ENCODE measurements at places on chromosomes 7 and 10.

DNA sequence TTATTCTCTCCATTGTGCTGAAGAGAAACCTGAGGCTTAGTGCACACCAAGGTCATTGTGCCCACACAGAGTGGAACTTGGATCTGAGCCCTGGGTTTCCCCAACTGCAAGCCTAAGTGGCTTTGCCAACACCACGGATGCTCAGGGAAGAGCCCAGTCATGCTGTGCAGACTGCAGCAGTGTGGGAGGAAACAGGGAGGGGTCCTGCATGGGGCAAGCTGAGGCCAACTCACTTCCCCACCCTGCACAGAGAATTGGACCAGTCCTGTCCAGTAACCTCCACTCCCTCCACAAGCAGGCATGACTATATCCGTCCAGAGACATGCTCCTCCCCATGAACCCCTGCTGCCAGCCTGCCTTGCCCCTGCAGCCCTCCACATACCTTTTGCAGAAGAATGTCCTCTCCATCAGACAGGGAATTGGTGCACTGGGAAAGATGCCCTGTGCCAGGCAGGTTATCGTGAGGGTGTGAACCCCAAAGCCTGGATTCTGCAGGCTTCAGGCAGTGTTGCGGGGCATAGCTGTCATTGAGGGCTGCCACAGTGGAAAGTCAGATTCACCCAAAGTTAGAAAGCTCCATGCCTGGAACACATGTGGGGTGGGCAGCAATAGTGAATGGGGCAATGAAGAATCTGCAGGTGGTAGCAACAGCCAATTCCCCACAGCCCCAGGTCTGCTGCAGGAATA is 44.9 kb downstream of the DRGX start:
- DNase-seq, result no peak

DNA sequence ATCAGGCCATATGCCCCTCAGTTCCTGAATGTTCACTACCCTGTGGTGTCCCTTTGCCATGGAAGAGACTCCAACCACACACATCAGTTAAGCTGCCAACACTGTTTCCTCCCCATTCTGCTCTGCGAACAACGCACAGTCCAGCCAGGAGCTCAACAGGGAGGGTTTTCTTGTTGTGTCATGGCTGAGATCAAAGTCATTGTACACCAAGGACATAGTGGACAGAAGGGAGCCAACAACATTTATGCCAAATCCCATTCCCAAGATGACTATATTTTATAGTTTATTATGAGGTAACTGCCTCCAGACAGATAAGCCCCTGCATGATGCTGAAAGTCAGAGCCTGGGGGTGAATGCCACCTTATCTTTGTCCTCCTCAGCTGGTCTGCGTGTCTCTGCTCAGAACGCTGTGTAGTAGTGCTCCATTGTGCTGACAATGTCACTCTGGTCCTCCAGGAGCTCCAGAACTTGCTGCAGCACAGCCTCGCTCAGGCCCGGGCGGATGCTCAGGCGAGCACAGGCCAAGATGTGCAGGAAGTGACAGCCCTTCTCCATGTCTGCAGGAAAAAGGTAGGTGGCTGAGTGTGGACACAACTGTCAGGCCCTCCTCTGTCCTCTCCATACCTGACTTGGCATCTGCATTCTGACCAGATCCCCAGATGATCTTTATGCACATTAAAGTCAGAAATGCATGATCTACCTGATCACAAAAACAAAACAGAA is 27.1 kb upstream of the SH3PXD2A start:
- no peak for DNase-seq

GRCh38 chr10:71396711-71397295 is at the start of gene CDH23:
TSS of gene CDH23 (plus strand) at chr10:71396920. CDS start at chr10:71439832, 42,912 bp downstream.
- DNase-seq, result peak; percentile 24

GRCh38 chr7:81285142-81285871 is 366.5 kb upstream of the SEMA3C start:
- DNase-seq, result no peak

- DNase-seq, result no peak
Observed at GRCh38 chr7:27203964-27204594, 4.2 kb upstream of the HOXA13 start.

DNA sequence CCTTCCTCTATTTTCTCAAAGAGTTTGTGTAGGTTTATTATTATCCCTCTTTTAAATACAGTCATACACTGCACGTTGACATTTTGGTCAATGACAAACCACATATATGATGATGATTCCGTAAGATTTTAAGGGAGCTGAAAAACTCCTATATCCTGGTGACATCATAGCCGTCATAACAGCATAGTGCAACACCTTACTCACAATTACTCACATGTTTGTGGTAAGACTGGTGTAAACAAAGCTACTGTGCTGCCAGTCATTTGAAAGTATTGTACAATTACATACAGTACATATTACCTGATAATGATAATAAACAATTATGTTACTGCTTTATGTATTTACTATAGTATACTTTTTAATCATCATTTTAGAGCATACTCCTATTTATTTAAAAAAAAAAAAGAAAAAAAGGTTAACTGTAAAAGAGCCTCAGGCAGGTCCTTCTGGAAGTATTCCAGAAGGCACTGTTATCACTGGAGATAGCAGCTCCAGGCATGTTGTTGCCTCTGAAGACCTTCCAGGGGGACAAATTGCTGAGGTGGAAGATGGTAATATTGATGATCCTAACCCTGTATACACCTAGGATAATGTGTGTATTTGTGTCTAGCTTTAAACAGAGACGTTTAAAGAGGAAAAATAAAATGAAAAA is 123.3 kb upstream of the CDK1 start:
- no peak for DNase-seq

DNA sequence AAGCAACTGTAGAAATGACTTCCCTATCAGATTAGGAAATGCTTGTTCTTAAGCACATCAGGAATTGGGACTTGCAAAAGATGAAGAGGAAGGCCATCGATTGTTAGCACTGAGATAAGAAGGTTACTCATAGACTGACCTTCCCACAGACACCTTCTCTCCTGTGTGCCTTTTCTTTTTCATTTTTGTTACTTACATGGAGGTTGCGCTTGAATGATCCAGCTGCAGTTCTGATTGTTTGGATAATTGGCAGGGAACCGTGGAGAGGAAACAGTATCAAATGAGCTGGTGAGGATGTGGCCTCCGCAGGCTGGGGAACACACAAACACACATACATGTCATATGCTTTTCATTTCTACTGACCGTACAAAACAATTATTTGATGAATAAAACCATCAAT is 134.9 kb upstream of the RSU1 start:
- DNase-seq, result no peak

DNA sequence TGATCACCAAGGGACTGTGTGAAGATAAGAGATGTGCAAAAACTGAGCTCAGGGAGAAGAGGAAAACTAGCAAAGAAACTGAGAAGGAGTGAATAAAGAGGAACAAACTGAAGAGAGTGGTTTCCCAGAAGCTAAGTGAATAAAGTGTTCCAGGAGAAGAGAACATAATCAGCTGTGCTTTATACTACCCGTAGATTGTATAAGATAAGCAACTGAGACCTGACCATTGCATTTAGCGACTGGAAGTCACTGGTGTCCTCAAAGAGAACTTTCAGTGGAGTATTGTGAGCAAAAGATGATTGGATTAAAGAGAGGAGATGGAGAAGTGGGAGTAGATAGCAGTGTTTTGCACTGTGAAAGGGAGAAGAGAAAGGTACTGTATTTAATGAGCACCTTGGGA is 14.6 kb downstream of the PHTF2 start:
- DNase-seq, result no peak

- no peak for DNase-seq
Observed at GRCh38 chr7:111855842-111856227, 293.5 kb upstream of the IMMP2L start.

GRCh38 chr10:25522946-25523608 is 348.3 kb downstream of the GPR158 start:
- no peak for DNase-seq

DNA sequence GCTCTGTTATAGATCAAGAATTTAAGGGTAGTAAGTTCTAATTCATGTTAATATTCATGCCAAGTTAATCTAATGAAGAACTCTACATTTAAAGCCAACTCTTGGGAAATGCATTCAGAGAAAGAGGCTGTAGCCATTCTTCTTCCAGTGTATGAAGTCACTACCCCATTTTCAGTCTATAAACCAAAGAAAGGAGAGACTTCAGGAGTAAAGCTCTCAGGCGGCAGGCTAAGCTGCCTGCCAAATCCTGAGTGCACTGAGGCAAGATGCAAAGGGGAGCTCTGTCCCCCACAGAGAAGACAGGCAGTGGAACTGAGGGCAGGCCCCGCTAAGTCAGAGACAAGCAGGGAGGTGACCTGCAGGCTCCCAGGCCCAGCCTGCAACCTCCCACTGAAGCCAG is 41.5 kb downstream of the SLIT1 start:
- DNase-seq, result no peak

DNA sequence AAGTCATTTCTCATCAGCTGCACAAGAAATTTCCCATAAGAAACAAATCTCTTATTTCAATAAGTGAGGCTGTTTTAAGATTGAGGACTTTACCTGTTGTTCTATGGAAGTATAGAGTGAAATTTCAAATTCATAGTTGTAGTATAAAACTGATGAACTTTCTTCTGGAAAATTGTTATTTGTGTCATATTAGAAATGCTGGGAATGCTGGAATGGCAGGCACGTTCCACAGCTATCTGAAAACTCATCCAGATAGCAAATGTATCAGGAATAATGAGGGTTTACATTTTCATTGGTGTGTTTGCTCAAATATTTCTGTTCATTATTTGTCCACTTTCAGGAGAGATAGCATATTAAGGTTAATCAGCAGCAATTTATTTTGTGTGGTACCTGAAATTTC is 40.8 kb downstream of the CPED1 start:
- DNase-seq, result no peak

GRCh38 chr7:105876964-105877601 is 684 bp upstream of the ATXN7L1 start:
- no peak for DNase-seq

DNA sequence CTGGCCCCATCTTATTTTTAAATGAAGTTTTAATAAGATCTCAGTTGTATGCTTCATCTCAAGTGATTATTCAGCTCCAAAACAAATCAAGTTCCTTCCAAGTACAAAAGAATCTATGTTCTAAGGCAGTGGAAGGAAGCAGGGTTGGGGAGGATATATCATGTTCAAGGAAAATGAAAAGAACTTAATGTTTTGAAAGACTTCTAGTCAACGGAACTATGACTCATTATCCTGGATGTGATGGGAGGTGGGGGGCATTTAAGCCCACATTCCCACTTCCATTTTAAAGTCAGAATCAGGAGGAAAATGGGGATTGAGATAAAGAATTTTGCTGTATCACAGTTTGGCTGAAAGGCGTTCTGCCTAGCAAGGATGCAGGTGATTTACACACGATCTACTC is 59.4 kb downstream of the FANK1 start:
- DNase-seq, result no peak

- DNase-seq, result no peak
Observed at GRCh38 chr7:124679586-124680225, 85.9 kb downstream of the GPR37 start.

GRCh38 chr10:110802551-110803238 is 69.0 kb upstream of the PDCD4 start:
- no peak for DNase-seq

DNA sequence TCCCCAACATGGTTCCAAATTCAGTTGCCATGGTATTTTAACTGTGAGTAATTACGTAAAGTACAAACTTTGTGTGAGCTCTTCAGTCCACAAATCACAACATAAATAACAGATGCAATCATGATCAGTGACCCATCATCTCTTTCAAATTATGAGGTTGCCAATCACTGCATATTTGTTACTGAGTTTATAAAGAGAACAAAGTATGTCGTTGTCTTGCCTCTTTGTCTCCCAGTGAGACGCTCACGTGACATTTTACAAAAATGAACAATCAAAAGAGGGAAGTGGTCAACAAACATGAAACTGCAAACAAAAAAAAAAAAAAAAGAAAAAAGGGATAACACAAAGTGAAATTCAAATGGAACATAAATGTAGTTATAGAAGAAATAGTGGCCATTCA is 122.7 kb upstream of the PDSS1 start:
- DNase-seq, result no peak

- no peak for DNase-seq
Observed at GRCh38 chr10:22629126-22629525, 85.3 kb downstream of the PIP4K2A start.

DNA sequence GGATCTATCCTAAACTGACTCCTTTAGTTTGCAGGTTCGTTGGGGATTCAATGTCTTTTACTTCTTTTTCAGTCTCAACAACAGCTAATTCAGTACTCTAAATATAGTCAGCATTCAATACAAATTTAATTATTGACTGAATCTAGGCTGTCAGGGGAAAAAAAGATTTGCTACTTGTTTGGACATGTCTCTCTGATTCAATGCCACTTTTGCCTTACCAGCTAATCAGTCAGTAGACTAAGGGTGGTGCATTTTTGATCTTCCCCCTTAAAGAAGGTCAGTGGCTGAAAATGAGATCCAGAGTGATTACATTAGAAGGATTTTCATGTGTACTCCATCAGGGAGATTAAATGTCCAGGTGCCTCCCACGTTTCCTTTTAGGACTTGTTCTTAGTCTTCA is 145.1 kb downstream of the C1GALT1 start:
- DNase-seq, result no peak

DNA sequence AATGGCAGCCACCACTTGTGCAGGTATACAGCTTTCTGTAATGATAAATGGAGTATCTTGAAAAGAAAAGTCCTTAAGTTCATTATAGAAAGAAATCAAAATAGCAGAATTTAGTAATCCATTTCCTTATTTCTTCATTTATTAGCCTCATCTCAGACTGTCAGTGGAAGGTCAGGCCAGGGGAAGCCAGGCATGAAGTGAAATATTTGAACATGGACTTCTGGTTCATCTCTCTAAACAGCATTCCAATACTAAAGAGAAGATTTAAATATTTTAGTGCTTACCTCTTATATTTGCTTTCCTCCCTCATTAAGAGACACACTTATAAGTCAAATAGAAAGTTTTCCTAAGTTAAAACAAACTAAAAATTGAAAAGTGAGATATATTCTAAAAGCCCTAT is 26.8 kb downstream of the TRDMT1 start:
- DNase-seq, result no peak

- DNase-seq, result no peak
Observed at GRCh38 chr7:13992596-13992964, 3.1 kb upstream of the ETV1 start.

DNA sequence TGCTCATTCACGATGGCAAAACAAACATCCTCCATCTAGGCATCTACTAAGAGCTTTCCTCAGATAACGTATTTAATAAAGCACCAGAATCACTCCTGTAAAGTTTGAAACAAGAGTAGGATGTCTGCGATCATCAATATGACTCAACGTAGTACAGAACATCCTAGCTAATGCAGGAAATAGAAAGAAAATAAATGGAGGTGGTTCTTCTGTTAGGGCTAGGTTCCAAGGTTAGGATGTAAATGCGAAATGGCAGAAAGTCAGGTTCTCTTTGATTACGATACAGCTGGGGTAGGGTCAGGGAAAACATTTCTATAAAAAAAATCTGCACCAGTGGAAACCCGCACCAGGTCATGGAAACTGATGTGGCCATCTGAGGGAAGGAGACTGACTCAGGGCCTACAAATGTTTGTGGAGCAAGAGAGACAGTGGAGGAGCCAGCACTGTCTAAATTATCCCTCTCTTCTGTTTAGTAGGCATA is 29.1 kb downstream of the CCDC6 start:
- no peak for DNase-seq

GRCh38 chr10:78828647-78829539 is 239.9 kb upstream of the ZMIZ1 start:
- no peak for DNase-seq
